ENCODE measurements at places on chromosomes 5 and 9.
A peak's percentile ranks its signal among the peaks of the same experiment; 100 is the strongest.

GRCh38 chr5:14199902-14200301, 56.8 kb downstream of the TRIO start:
- no peak for DNase-seq

GRCh38 chr9:130143958-130144366, 28.2 kb upstream of the NCS1 start:
- no peak for DNase-seq

DNA sequence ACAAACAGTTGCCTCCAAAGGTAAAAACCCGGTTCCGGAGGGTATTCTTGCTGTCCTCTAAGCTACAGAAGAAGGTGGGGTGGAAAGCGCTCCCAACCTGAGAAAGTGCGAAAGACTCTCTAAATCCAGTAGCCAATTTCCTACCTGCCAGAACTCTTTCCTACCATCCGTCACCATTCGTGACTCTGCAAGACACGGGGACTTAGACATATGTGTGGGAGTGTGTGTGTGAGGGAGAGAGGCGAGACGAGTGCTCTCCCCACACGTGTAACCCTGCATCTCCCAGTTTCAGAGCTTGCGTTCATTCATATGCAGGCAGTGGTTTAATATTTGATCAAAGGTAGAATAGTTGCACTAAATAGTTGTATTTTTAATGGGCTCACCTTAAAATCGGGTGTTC, 473 bp upstream of the GABRA1 start:
- DNase-seq: no peak

DNA sequence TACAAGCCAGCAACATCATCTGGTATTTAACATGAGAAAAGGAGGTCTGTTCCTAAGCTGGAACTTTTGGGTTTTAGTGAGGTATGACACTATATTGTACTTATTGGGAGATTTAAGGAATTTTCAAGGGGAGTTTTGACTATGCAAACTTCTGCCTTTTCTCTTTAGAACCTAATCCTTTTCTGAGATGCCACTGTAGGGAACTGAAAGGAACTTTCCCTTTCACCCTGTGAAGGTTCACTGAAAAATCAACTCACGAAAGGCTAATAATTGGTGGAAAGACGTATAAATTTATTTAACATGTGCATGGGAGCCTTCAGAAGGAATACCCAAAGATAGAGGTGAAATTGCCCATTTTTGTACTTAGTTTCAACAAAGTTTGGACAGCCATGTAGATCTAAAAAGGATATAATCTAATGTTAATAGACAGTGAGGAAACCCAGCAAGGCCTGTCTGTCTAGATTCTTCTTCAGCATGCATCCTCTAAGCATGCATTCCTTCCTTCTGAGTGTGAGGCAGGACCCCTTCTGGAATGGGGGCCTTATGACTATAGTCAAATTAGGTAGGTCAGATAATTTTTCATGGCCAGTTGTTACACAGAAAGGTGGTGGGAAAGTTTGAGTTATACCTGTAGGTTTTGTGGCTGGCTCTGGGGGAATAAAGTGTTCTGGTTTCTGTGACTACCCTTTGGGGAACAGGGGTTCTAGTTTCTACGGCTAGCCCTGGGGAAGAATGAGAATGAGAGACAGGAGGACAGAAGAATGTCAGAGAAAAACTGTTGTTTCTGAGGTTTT, 200.3 kb downstream of the C9orf152 start:
- no peak for DNase-seq

- DNase-seq: peak; percentile 71
Measured at GRCh38 chr5:168472329-168472728, 13.9 kb upstream of the RARS1 start.

DNA sequence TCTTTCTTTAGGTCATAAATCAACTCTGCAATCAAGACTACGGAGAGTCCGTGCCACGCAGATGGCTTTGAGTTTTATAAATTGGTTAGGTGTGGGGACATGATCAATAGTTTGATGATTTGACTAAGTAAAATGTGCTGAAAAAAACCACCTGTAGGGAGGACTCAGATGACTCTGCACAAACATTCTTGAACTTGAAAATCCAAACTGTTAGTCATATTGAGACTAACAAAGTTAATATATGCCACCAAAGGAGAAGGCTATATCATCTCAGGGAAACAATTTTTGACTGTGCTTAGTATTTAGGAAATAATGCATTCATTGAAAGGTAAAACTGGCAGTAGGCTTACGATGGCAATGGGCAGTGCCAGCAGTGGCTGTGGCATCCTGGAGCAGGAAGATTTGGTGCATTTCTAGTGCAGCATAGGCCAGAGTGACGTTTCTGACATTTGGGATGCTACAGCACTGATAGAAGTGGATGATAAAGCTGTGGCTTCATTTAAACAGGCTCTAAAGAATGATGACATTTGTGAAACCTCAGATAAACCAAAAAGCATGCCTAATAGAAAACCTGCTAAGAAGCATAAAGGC, 291.1 kb downstream of the MLLT3 start:
- DNase-seq: no peak

GRCh38 chr9:34143116-34143515, 16.6 kb upstream of the DCAF12 start:
- DNase-seq: no peak

GRCh38 chr5:132272311-132273210, 15.1 kb downstream of the PDLIM4 start:
- DNase-seq: no peak

DNA sequence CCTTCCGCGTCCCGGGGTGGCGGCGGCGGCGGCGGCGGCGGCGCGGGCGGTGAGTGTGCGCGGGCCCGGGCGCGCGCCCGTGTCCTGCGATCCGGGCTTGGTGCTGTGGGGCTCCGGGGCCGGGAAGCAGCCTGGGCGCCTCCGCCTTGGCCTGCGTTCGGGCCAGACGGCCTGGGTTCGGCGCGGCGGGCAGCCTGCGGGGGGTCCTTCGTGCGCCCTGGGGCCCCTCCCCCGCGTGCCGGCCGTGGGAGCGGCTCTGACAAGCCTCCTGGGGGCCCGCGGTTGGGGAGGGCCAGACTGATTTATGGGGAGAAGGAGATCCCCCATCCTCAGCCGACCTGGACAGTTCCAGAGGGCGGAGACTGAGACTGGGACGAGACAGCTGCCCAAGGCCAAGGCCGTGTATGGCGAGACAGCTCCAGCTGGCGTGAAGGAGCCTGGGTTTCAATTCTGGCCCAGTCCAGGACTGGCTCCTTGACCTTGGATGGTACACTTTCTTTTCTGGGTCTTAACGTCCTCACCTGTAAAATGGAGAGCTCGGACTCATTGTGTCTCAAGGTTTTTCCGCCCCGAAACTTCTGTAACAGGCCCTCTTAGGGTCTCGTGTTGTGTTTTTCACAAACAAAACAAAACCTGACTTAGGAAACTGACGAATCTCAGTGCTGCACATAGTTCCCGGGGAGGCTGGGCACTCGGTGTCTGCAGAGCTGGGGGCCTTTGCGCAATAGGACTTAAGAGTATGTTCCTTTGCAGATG, 603 bp downstream of the TMEM268 start:
- DNase-seq: no peak

- DNase-seq: no peak
Measured at GRCh38 chr5:132943362-132944022, 19.9 kb downstream of the AFF4 start.

- no peak for DNase-seq
Measured at GRCh38 chr5:76745670-76746069, 29.7 kb downstream of the F2R start.

GRCh38 chr5:133401731-133402347, 210.5 kb downstream of the FSTL4 start:
- DNase-seq: no peak

GRCh38 chr5:173802670-173803165, 85.4 kb upstream of the CPEB4 start:
- DNase-seq: no peak

DNA sequence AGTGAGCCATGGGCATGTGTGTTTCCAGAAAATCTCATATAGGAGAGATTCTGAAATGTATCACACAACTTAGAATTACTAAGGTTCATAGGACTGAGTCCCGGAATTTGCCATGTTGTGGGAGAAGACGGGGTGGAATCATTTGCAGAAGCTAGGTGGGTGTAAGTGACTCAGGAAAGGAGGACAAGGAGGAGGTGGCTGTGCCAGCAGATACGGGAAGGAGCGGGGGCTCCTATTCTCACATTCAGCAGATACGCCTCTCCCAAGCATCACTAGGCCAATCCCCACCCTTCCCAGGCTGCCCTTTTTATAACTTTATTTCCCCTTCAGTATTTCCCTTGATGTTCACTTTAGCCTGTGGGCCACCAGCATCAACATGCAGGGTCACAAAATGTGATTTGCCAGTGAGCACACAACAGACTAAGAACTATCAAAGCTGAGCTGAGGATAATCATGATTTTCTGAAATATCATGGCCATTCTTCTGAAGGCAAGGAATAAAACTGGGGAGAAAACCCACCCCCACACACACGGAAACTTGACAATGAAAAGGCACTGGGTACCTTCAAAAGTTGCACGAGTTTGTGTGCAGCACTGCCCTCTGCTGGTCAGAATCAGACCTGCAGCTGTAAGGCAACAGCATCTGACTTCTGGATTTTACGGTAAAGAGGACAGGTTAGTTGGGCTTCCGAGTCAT, 133.2 kb downstream of the MTX3 start:
- peak; percentile 25 for DNase-seq

DNA sequence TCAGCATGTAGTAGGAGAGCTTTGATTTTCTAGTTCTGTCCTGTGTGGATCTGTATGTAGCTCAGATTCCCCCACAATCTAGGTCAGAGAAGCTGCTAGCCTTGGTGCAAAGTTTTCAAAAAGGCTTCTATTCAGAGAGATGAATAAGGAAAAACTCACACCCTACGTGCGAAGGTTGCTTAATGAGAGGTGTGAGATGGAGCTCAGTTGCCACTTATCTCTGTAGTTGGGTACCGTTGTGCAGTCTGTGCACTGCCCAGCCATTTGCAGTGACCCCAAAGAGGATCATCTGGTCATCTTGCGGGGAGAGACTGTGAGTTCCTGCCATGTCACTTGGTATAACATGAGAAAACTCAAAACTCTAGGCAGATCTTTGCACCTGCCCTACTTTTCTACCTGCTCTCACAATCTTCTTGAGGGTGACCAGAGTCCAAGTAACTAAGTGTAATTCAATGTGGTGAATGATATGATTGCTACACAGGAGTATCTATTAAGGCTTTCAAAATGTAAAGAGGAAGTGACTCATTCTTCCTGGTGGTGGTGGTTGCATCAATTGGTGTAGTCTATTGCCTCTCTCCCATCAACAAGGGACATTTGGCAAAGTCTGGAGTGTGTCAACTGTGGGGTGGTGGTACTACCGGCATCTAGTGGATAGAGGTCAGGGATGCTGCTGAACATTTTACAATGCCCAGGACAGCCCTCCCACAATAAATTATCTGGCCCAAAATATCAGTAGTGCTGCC, 65.2 kb downstream of the TMC1 start:
- peak; percentile 51 for DNase-seq

DNA sequence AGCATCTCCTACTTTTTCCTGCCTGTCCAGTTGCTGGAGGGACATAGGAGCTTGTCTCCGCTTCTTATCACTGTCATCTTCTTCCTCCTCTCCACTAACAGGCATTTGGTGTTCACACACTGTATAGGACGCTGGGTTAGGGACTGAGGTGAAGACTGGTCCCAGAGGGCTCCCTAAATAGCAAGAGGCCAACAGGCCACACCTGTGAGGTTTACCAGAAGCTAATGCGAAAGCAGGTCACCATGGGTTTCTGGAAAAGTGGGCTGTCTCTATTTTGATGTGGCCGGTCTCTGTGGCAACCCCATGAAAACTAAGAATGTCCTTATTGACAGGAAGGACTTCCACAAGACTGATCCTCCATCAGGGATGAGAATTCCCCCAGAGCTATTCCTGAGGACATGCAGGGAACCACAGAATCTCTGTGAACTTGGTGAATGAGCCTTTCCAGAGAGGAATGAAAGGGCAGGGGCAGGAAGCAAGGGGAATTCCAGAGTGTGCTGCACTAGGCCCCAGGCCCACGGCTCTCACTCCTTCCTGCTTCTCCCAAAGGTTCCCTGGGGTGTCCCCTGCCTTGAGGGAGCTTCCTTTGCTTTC, 61.7 kb downstream of the DAP start:
- no peak for DNase-seq

DNA sequence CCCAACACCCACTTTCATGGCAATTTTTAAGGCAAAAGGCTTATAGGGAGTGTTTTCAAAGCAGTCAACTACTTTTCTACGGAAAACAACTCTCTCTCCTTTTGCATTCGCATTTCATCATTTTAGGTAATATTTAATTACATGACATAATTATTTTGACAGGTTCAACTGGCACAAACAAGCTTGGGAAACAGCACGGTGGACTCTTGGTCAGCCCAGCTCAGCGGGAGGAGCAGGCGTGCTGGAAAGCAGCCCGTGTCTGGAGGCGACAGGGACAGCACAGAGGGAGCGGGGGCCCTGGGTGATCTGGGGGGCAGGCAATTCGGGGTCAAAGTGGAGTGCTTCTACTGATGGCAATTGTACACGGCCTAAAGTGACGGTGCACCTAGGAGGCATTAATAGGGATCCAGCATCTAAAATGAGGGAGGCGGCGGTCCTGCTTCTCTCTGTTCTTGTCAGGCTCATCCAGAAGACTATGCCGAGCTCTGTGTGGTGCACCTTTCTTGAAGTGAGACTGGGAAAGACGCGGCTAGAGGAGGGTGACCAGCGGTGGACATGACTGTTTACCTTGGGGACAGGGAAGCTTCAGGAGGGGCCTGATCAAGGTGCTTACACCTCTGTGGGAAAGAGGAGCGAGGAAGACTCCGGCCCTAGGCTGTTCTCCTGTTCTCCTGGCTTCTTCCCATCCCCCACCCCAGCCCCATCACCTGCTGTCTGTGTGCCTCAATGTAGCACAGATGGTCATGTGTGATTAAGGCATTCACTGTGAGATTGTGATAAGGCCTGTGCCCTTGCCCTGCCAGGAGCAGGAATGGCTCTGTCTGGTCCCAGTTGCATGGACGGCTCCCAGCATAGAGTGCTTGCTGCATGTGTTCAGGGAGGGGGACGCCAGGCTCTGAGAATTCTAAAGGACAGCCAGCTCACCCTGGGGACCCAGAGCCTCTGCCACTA, 3.4 kb downstream of the MYMK start:
- no peak for DNase-seq

GRCh38 chr5:95022967-95023695, 261.8 kb downstream of the MCTP1 start:
- no peak for DNase-seq

GRCh38 chr5:172235132-172235780, 41.3 kb downstream of the EFCAB9 start:
- DNase-seq: peak; percentile 0

GRCh38 chr5:175557778-175558177, 79.4 kb downstream of the SFXN1 start:
- no peak for DNase-seq

DNA sequence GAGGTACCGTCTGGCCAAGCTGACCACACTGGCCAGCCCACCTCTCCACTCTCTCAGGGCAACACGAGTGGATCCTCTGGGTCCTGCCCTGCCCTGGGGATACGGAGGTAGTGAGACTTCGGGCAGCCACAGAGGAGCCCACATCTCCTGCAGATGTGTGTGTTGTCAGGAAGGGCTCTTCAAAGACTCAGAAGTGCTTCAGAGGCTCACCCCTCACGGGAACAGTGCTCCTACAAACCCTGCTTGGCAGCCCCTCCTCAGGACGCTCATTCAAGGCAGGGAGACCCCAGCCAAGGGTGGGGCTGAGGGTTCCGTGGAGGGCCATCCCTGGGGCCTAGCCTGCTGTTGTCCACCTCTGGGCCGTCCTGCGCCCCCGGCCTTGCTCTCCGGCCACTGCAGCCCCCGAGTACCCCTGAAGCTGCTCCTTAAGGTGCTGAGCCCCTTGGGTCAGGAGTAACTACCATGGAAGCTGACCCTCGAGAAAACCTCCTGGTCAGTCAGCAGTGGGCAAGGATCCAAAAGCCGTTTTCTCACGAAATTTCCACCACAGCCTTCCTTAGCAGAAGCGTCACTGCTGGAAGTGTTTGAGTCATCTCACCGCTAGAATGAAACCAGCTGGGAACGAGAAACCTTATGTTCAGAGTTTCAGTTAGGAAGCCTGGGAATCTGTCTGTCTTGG, 23.2 kb upstream of the LRRC14B start:
- peak; percentile 91 for DNase-seq
